ENCODE measurements at places on chromosomes 2 and 18.

- no peak for DNase-seq
These were observed 3.9 kb downstream of the CDCA7 start for GRCh38 chr2:173358616-173359015.

- DNase-seq, result no peak
These were observed 5.5 kb downstream of the UBE2E3 start for GRCh38 chr2:180985771-180986395.

DNA sequence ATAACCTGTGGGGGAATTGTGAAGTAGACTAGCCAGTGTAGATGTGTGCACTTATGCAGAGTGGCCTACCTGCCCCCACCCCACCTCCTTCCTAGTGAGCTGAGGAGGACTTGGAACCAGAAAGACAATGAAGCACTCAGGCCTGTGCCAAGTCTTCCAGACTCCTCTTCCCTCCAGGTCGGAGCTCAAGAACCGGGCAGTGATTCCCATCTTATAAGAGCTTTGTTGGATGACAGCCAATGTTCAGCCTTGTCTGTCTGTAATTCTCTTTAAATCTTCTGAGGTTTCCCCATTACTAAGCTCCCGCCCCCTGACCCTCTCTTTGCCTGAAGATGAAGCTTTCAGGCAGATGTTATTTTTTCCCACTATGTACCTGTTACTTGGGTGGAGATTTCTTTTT, 121.0 kb downstream of the SMAD2 start:
- DNase-seq, result no peak

- DNase-seq, result no peak
These were observed 35.5 kb upstream of the GNAL start for GRCh38 chr18:11653521-11653920.

GRCh38 chr18:67646890-67647289, 130.4 kb upstream of the DSEL start:
- DNase-seq, result no peak
